Vein endothelial cell (primary cell): ENCODE measurements at places on chromosomes 1 and 21. TPM values are rescaled to one million over a fixed set of nuclear protein-coding genes. Genes with fewer than 3 reads are reported as not detected.

LCE1A gene
- total RNA-seq = not detected in 2 replicates

ADAM30 gene
- total RNA-seq = not detected in 2 replicates

TRIM67 gene
- not detected in 2 replicates for total RNA-seq

LCE6A gene
- total RNA-seq = not detected in 2 replicates

KCNJ10 gene
- total RNA-seq = not detected in 2 replicates

ERG gene
- 153 and 170 TPM in 2 replicates for total RNA-seq

FUBP1 gene
- 147 and 156 TPM in 2 replicates for total RNA-seq

NOS1AP gene
- 0.98 and 1.2 TPM in 2 replicates for total RNA-seq

EPHA8 gene
- not detected in 2 replicates for total RNA-seq

MNDA gene
- not detected in 2 replicates for total RNA-seq

MYOCOS gene
- total RNA-seq = not detected in 2 replicates

FMOD gene
- total RNA-seq = 0.19 and 0.33 TPM in 2 replicates

PTPN22 gene
- total RNA-seq = under 0.01 and 0.67 TPM in 2 replicates

OR2L5 gene
- not detected in 2 replicates for total RNA-seq

C21orf58 gene
- 3.6 and 6.0 TPM in 2 replicates for total RNA-seq

HSPG2 gene
- total RNA-seq = 2,022 and 2,795 TPM in 2 replicates

CASQ2 gene
- not detected in 2 replicates for total RNA-seq

VCAM1 gene
- total RNA-seq = 10.1 and 15.0 TPM in 2 replicates

TAS1R2 gene
- not detected in 2 replicates for total RNA-seq

OR2L2 gene
- total RNA-seq = under 0.01 TPM in 1 of 2 replicates, not detected in the other

CFAP141 gene
- total RNA-seq = not detected in 2 replicates

IL22RA1 gene
- total RNA-seq = not detected in 2 replicates
